ENCODE measurements at places on chromosomes 1 and 21.

- no peak for DNase-seq
These were observed 23.7 kb upstream of the C1orf198 start for GRCh38 chr1:230892018-230892491.

GRCh38 chr1:94110946-94111740, 9.8 kb downstream of the ABCA4 start:
- no peak for DNase-seq

- no peak for DNase-seq
These were observed 54.2 kb downstream of the CD58 start for GRCh38 chr1:116516631-116517030.

- DNase-seq, result no peak
These were observed 993 bp upstream of the DSCAM start for GRCh38 chr21:40847951-40848350.

- DNase-seq, result no peak
These were observed 38.6 kb downstream of the SLC45A1 start for GRCh38 chr1:8356256-8357209.

DNA sequence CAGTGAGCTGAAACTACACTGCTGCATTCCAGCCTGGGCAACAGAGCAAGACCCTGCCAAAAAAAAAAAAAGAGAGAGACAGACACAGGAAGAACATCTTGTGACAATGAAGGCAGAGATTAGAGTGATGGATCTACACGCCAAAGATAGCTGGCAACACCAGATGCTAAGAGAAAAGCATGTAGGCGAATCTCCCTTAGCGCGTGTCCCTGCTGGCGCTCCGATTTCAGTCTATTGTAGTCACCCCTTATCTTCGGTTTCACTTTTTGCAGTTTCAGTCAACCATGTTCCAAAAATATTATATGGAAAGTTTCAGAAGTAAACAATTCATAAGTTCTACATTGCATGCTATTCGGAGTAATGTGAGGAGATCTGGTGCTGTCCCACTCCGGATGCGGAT, 11.6 kb upstream of the BRDT start:
- DNase-seq, result no peak

DNA sequence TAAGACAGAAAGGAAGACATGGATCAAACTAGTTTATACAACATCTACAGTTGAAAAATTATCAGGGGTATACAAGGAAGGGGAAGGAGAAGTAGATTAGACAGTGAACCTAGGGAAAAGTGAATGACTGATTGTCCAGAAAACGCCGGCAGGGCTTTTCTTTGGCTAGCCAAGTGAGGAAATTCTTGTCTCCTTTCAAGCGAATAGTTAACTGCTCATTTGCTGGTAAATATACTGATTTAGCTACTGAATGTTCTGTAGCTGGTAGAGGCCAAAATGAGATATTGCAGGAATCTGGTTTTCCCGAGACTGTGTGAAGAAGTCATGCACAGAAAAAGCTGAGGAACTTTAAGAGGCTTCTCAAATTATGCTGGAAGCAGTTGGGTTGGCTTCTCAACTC, 128.5 kb upstream of the ZNHIT6 start:
- DNase-seq, result no peak

- no peak for DNase-seq
These were observed 141.3 kb downstream of the ASTN1 start for GRCh38 chr1:177023249-177023648.

DNA sequence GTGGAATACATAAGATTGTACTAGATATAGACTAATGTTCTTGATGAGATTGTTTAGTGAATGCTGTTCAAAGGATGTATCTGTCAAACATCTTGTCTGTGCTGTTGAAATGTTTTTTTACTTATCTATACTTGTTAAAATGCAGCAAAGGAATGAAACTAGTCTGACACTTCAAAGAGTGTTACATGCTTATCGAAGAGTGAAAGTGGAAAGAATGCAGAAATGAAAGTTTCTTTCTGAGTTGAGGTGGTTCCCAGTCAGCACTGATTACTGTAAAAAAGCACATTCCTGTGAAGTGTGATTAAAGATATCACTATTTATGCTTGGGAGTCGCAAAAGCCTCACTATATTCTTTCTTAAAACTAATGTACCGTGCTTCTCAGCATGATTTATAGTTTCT, 1225.2 kb downstream of the NCAM2 start:
- DNase-seq, result no peak

DNA sequence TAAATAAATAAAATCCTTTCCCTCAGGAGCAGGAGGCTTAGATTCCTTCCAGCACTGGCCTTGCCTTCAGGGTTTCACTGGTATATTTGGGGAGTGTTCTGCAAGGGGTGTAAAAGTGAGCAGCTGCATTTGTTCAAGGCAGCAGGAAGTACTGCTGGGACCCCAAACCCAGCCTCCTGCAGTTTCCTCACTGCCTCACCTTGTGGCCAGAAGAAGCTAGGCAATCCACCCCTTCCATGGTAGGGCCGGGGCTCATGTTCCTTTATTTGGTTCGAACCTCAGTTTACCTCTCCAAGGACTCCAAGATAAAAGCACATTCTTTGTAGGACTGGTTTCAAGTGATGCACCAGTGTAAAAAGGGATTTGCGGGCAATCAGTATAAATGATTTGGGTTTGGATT, 21.0 kb upstream of the CFAP126 start:
- DNase-seq, result no peak

DNA sequence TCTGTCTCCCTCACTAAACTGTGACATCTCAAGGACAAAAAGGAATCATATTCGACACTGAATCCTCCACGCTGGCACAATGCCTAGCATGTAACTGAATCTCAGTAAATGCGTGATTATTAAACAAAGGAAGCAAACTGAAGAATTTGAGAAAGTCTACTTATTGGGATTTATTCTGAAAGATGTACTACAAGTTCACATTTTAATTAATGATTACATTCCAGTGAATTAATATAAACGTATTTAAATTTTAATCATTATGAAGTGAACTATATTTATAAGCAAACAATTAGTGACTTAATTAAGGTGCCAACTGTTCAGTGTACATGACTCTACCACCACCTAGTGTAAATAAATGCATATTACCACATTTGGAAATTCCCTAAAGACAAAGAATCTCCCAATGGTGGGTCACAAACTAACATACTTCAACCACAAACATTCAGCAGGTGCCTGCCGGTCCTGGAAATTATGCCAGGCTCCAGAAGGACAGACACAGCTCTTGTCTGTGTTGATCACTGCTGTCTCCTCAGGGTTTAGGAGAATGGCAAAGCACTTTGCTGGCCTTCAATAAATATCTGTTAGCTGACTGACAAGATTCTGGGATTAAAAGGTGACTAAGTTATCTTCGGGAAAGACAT, 56.3 kb downstream of the SMYD3 start:
- no peak for DNase-seq

DNA sequence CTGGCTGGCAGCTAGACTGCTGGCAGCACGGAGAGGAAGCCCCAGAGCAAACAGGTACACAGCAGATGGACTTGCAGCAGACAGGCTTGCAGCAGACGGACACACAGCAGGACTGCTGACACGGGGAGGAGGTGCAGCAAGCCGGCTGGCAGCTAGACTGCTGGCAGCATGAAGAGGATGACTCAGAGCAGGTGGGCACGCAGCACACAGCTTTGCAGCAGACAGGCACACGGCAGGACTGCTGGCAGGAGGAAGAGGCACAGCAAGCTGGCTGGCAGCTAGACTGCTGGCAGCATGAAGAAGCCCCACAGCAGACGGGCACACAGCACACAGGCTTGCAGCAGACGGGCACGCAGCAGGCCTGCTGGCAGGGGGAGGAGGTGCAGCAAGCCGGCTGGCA, 498 bp downstream of the KRTAP10-2 start:
- no peak for DNase-seq

GRCh38 chr1:85404408-85404807, 60.6 kb downstream of the DDAH1 start:
- no peak for DNase-seq

DNA sequence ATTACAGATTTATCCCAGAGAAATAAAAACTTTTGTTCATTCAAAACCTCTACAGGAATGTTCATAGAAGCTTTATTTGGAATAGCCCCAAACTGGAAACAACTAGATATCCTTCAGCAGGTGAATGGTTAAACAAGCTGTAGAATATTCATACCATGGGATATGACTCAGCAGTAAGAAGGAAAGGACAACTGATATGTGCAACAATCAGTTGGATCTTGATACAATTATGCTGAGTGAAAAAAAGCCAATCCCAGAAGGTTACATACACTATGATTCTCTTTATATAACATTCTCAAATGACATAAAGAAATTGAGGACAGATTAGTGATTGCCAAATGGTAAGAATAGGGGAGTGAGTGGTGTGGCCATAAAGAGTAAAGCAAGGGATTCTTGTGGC, 376.7 kb downstream of the S1PR1 start:
- DNase-seq, result no peak

GRCh38 chr1:2559509-2560298, 3.5 kb downstream of the TNFRSF14 start:
- DNase-seq, result no peak

DNA sequence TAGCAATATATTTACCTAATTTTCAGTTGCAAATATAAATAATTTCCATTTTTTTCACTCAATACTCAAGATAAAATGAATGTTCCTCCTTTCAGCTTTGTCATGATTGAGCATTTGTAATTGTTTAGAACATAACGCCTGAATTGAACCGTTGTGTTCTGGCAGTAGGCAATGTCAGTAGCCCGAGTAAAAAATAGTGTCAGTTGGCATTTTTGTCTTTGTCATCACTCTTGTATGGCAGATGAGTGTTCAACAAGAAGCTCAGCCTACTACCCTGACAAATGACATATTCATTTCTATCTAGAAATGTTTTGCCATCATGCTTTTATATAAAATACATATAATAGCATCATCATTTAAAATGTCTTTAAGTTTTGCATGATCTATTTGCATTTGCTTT, 691.4 kb upstream of the NCAM2 start:
- no peak for DNase-seq

DNA sequence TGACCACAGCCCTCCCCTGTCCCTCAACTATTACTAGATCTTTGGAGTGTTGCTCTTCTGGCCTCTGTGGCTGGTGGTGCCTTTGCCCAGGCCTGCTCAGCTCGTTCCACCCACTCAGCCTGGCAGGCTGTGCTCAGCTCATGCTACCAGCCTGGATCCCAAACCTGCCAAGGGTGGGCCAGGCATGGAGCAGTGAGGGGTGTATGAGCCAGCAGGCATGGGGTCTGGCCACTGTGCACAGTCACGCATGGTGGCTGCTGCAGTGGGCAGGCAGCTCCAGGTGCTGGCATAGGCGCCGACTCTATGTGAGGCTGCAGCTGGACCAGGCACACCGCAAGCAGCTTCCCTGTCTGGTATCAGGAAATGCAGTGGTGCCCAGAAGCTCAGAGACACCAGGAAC, 449.9 kb downstream of the MATN1 start:
- DNase-seq, result no peak

- DNase-seq, result no peak
These were observed 13.3 kb upstream of the SPOCD1 start for GRCh38 chr1:31828926-31829690.

DNA sequence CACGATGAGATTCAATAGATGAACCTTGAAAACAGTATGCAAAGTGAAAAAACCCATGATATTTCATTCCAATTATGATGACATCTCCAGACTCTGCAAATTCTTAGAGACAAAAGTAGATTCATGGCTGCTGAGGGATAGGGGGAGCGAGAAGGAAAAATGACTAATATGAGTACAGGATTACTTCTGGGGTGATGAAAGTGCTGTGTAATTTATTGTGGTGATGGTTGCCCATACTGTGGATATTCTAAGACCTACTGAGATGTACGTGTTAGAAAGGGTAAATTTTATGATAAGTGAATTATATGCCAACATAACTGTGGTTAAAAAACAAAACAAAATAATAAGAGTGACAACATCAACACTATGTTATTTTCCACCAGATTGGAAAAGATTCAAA, 18.9 kb upstream of the RGS7 start:
- DNase-seq, result no peak

GRCh38 chr1:25716320-25716719, 83.7 kb upstream of the SELENON start:
- no peak for DNase-seq

GRCh38 chr1:33727310-33727709, 136.6 kb upstream of the HMGB4 start:
- no peak for DNase-seq

DNA sequence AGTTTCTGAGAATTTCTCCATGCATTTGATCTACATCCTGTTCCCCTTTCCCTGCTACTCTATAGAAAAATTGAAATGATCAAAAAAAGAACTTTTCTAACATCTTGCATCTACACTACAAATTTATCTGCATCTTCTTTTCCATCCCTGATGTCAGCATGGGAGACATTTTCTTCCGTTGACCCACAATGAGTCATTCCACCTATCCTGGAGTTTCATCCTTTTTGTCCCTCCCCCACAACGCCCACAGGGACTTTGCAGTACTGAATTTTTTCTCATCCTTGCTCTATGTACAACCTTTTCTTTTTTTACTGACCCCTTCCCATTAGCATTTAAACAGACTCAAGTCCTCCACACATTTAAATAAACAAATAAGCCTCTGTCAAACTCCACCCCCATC, 112.2 kb upstream of the MROH9 start:
- DNase-seq, result no peak

GRCh38 chr1:2644171-2644570, 11.4 kb upstream of the MMEL1 start:
- DNase-seq, result no peak

- DNase-seq, result no peak
These were observed 32.4 kb upstream of the BSDC1 start for GRCh38 chr1:32426489-32427255.

GRCh38 chr1:147787765-147788164, 27.4 kb upstream of the GJA5 start:
- DNase-seq, result no peak

DNA sequence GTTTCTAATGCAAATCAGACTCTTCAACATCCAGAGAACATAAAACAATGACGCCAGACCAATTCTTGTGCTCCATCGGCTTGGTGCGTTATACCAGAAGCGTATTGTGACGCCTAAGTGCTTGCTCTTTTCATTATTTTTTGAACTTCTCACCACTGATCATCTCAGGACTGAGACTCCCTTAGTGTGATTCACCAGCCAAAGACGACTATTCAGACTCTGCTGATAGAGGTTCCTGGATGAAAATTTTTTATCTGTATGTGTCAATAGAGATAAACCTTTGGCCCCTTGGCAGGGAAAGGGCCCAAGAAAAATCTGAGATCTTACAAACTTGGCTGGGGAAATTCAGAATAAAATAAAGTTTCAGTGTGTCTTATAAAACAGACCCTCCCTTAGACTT, 856 bp upstream of the GREM2 start:
- DNase-seq, result no peak

- no peak for DNase-seq
These were observed 150.9 kb downstream of the HIVEP3 start for GRCh38 chr1:41767534-41768525.

DNA sequence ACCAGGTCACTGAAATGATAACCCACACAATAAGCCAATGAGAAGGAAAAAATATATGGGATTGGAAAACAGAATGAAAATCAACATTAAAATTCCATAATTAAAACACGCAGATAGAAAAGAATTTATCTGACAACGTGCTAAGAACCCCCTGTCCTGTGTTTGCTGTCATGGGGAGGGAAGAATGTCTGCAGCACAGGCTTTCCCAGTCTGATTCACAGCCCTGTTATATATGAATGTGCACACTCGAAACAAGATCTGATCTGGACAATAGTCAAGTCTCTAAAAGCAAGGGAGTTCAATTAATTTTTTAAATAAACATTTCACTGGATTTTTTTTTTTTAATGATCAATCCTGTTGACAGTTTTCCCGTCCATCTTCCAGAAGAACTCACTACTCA, 220.0 kb downstream of the RERE start:
- DNase-seq, result no peak
